ENCODE measurements at places on chromosomes 7 and 10.
A peak's percentile ranks its signal among the peaks of the same experiment; 100 is the strongest.

DNA sequence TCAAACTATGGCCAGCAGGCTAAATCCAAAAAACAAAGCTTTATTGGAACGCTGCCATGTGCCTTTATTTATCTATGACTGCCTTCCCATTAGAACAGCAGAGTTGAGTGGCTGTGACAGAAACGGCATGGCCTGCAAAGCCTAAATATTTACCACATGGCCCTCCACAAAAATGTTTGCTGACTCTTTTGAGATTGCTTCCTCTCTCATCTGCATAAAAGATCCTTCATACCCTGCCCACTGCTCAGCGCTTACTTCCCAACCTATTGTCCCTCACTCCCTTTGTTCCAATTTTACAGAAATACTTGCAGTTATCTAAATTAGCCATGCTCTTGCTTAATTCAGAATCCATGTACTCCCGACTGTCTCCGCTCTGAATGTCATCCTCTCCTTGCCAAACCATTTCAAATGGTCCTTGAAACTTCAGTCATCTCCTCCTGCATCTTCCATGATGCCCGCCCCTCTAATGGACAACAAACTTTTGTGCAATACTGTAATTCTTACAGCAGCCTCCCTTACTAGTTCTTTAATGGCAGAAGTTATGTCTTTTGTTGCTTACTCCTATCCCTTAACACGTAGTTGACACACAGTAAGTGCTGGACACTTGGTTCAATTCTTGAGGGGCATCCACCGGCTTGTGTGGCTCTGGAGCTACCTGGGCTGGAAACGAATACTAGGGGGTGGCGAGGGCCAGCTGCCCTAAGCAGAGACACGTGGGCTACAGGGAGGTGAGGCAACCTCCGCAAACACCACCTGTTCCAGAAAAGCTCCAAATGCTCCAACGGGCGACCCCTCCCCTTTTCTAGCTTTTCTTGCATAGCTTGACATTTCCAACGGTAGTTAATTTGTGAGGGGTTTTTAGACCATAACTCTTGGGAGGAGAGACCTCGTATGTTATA lies 832 bp downstream of the XRCC2 start:
- no peak for DNase-seq

DNA sequence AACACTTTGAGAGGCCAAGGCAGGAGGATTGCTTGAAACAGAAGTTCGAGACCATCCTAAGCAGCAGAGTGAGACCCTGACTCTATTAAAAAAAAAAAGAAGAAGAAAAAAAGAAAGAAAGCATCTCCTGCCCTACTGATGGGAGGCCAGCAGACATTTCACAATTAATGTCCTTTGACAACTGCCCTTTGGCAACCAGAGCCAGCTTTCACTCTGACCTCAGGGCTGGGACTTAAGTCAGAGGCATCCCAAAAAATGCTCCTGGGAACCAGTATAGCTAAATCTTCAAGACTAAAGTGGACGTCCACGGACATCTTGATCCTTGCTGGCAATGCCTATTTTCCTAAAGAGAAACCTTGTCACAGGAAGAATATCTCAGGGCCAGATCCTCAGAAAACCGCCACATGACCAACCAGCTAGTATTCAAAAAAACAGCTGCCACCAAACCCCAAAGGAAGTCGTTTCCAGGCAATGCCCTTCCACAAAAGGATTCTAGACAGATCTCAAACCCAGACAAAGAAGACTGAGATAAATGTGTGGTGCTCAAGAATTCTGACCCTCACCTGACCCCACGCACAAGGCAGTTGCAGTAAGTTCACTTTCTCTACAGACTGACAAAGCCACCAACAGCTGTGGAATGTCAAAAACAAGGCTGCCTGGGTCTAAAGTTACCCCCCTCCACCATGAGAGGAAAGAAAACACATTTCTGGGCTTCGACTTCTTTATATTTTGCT lies 18.4 kb downstream of the GFRA1 start:
- no peak for DNase-seq

GRCh38 chr7:107404740-107405537 lies 64.9 kb upstream of the GPR22 start:
- no peak for DNase-seq

GRCh38 chr10:45082176-45082575 lies 81.5 kb downstream of the ZNF22 start:
- DNase-seq: no peak

GRCh38 chr7:110600956-110601355 lies 490.0 kb upstream of the LRRN3 start:
- no peak for DNase-seq

DNA sequence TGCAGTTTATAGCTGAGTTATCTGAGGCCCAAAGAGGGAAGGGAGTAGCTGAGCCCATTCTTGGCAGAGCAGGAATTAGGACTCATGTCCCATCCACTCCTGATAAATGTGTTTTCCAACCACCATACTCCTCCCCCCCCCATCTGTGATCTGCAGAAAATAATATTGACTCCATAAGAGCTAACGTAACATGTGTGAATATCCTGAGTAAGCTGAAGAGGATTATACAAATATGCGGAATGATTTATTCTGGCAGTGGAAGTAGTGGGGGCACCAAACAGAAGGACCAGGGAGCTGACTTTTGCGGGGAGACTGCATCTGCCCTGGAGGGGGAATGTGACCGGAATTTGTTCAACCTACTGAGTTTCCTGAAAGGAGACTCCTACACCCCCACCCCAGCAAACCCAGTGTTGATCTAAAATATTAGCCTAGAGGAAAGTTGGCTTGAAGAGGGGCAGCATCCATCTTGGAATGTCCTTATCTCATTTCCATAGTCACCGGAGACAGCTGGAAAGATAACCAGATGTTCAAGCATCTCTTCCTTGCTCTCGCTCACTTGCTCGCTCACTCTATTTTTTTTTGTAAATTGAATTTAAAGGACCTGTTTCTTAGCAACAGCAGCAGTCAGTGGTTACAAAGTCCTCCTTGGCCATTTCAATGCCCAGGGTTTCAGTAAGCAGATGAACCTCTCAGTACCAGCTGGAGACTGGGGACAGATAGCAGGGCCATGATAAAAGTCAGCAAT lies 114.7 kb downstream of the RPS24 start:
- no peak for DNase-seq

GRCh38 chr10:78328592-78329404 lies 295.1 kb downstream of the RPS24 start:
- DNase-seq: no peak

GRCh38 chr10:95382174-95382573 lies 91.4 kb upstream of the PDLIM1 start:
- DNase-seq: no peak

GRCh38 chr7:29337546-29338116 lies 143.1 kb downstream of the CHN2 start:
- DNase-seq: no peak

DNA sequence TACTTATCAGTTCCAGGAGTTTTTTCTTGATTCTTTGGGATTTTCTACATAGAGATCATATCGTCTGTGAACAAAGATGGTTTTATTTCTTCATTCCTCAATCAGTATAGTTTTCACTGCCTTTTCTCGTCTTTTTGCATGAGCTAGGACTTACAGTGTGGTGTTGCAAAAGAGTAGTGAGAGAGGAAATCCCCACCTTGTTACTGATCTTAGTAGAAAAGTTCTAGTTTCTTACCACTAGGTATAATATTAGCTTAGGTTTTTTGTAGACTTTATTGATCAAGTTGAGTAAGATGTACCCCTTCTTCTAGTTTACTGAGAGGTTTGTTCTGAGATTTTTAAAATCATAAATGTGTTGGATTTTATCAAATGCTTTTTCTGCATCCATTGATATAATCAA lies 123.3 kb downstream of the TMEM26 start:
- DNase-seq: no peak

DNA sequence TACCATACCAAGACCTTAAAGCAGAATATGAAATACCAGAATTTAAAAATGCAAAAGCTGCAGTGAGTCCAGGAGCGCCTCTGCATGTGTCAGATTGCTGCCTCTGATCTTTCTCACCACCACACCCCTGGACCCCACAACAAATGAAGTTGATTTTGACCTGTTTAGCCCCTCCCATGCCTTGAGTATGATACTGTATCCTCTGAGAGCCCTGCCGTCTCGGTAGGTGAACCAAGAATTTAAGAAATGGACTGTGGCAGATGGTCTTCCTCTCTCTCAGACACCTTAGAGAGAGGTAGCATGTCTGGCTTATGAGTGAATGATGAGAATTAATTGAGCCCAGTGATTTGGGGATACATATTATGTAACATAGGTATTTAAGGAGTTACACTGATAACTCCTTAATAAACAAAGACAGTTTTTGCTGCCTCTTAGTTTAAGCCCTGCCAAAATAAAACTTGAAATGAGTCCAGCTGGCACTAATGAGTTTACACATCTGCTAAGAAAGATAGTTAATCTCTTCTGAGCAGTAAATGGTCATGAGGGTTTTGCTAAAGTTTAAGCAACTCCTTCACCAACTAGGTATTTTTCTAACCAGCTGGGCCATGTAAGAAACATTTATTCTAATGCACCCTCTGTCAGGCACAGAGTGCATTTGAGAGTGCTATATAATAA lies 4.5 kb upstream of the TFPI2 start:
- DNase-seq: no peak

GRCh38 chr7:26705567-26705966 lies 158.8 kb downstream of the SKAP2 start:
- no peak for DNase-seq

GRCh38 chr7:22055226-22055625 lies 109.5 kb upstream of the CDCA7L start:
- DNase-seq: no peak

- DNase-seq: no peak
Observed at GRCh38 chr7:64884085-64884912, 18.8 kb upstream of the ZNF273 start.

GRCh38 chr7:39703144-39703543 lies 79.8 kb downstream of the RALA start:
- no peak for DNase-seq

DNA sequence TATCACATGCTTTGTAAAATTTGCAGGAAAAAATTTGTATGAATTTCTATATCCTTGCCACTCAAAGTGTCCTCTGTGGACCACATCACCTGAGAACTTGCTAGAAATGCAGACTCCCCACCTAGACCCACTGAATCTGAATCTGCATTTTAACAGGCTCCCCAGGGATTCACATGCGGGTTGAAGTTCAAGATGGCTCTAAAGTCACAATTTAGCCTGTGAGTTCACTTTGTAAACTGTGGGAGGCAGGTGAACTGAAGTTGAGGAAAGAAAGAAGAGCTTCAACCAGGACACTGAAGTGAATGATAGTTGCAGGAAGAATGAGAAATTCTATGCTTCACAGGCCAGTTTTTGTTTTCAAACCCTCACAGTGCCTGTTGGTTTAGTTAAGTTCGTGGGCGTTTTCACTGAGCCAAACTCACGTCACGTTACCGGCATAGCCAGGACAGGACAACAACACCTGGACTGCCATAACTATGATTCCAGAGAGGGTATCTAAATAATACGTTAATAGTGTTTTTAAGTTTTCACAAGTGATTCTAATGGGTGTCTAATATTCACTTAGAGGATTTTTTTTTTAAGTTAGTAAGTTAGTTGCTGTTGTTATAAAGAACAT lies 240.0 kb downstream of the PHTF2 start:
- no peak for DNase-seq

DNA sequence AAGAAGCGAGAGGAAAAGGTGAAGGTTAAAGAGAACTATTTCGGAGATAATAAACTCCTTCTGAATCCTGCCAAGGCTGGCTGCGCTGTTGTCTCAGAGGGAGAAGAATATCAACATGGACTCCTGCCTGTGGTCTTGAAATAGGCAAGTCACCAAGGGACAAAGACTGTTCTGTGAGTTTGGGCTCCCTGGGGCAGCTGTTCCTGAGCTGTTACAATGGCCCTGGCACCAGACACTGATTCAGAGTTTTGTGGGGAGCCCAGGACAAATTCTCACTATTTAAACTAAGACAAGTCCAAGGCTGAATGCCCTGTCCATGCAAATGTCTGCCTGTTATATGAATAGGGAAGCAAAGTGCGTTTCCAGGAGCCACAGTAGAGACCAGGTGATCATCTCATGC lies 81.4 kb downstream of the PRPF18 start:
- DNase-seq: no peak

DNA sequence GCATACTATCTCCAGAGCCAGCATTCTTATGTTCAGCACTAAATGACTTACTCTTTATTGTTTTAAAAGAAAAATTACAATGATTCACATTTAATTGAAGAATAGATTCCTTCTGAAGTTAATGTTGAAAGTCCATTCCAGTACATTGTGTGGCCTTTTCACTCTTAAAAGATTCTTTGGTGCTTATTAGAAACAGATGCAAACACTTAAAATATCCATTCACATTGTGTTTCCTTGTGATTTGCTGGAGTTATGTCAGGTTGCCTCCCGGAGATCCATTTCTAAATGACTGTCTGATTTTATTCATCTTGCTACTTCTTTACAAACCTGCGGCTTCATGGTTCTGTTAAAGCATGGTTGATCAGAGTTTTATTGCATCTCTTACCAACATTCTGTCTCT lies 152.8 kb downstream of the FOXP2 start:
- DNase-seq: no peak

GRCh38 chr7:3722396-3722922 lies 421.4 kb downstream of the SDK1 start:
- DNase-seq: peak; percentile 12

- peak; percentile 72 for DNase-seq
Observed at GRCh38 chr10:127196282-127197153, at the start of gene INSYN2A. Gene INSYN2A, minus strand, starts transcription at chr10:127196591. Its CDS starts 20,196 bp downstream, at chr10:127176395.

DNA sequence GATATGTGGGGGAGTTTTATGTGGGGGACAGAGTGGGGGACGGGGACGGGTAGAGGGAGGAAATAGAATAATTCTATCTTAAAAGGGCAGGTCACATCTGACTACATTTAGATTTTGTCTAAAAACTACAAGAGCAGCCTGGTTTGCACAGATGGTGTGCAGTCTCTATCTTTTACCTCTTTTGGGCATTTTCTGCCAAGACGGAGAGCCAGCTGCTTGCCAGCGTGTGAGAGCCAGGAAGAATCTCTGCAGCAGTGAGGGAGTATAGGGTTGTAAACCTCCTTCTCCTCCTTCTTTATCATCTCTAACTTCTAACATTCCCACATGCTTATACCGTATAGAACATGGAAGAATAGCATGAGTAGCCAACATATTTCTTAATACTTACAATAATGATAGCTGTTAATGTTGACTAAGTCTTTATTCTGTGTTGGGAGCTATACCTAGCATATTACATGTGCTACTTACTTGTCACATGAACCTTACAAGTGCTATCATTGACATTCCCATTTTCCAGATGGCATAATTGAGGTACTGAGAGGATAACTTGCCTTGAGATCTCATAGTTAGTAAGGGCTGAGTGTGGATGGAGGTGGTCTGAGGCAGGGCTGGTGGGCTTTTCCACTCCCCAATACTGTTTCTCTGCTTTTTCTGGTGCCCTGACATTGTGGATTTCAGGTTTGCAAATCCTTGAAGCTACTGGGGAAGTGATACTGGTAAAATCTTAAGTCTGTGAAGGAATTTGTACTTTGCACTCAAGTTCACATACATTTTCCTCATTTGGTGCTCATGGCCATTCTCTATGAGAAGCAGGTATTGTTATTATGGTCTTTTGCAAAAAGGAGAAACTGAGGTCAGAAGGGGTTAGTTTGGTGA lies 1.1 kb downstream of the ENTPD1 start:
- no peak for DNase-seq

GRCh38 chr7:30977896-30978564 lies 14.3 kb downstream of the GHRHR start:
- no peak for DNase-seq

Measured in nucleus accumbens (tissue), 56 donors.